ENCODE measurements at places on chromosomes 4 and X. TPM values are rescaled to one million over a fixed set of nuclear protein-coding genes. Genes with fewer than 3 reads are reported as not detected.

DNA sequence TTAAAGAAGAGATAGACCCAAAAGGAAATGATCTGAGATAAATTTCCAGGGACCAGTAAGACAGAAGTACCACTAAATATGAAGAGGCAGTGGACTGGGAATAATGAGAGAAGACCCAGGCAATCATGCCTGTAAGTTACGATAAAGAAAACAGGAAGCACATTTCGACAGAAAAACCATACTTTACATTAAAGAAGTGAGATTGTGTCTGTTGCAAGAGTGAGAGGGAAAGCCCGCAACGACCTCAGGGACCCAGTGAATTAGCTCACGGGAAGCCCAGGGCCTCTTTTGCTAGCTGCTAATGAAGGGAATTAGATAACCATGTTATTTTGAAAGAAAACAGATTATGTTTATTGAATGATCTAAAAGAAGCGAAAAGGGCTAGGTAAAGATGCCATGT is 28.9 kb upstream of the ACSL1 start:
- DNase-seq: no peak

The FAM156B gene
- 21.2 TPM for total RNA-seq

GRCh38 chr4:174592256-174592984 is 70.1 kb upstream of the HPGD start:
- no peak for DNase-seq

GRCh38 chr4:102736636-102737549 is 23.9 kb downstream of the MANBA start:
- no peak for DNase-seq

The HSFX2 gene
- not detected for total RNA-seq

The PAGE4 gene
- not detected for total RNA-seq

The CENPVL1 gene
- not detected for total RNA-seq

- DNase-seq: peak; percentile 16
Observed at GRCh38 chrX:63561425-63561824, 210.3 kb upstream of the SPIN4 start.

GRCh38 chr4:163385466-163385865 is 41.8 kb downstream of the NPY5R start:
- DNase-seq: no peak

DNA sequence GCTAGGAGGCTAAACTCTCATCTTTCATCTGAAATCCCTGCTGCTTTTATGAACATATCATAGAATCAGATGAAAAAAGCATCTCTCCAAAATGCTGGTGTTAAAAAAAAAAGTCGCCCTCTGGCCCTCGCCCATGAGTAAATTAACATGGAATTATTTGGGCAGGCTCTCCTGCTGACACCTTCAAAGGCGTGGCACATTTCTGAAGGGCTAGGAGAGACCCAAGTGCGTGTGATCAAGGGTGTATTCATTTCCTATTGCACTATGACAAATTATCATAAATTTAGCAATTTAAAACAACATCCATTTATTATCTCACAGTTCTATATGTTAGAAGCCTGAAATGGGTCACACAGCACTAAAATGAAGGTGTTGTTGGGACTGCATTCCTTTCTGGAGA is 5.1 kb downstream of the ANXA3 start:
- no peak for DNase-seq

- no peak for DNase-seq
Observed at GRCh38 chrX:10450959-10451355, 169.4 kb downstream of the MID1 start.

- no peak for DNase-seq
Observed at GRCh38 chrX:126509923-126510322, 42.7 kb downstream of the DCAF12L1 start.

The DCAF4L1 gene
- total RNA-seq: 0.11 TPM

DNA sequence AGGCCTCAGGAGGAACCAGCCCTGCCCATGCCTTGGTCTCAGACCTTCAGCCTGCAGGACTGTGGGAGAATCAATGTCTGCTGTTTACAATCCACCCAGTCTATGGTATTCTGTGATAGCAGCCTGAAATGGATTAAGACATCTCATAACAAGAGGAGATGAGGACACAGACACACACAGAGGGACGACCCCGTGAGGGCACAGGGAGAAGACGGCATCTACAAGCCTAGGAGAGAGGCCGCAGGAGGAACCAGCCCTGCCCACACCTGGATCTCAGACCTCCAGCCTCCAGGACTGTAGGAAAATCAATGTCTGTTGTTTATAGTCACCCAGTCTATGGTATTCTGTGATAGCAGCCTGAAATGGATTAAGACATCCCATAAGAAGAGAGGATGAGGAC is 3.3 kb downstream of the SLC25A6 start:
- no peak for DNase-seq

DNA sequence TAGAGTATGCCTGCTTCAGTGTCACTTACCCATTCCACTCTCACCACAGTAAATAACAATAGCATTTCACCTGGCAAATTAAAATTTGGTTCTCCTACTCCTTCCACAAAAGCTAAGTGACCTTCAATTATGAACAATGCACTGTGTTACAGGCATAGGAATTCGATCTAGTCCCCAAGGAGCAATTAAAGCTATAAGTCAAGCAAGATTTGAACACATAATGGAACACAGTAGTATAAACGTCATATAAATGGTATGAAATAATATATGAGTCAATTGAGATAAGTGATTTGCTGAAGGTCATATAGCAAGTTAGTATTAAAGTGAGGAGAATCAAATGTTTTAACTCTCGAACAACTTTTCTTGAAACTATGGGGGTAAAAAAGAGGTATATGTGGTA is 65.8 kb downstream of the ARAP2 start:
- no peak for DNase-seq

DNA sequence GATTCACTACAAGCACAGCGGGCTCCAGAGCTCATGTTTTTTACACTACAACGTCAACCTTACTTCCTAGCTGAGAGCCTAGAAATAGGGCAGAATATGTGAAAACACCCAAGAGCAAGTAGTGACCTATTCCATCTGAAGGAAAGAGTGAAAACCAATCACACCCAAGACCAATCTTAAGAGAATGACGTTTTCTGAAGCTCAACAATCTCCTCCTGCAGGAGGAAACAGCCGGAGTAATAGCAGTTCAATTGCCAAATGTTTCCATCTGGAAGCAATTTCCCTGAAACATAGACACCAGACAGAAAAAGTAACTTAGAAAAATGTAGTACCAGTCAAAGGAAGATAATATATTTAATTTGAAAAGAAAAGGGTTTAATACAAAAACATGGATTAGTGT is 142.4 kb downstream of the ANXA5 start:
- DNase-seq: no peak

The RAB40A gene
- 1.1 TPM for total RNA-seq

GRCh38 chrX:66043584-66043983 is 3.7 kb upstream of the VSIG4 start:
- no peak for DNase-seq

DNA sequence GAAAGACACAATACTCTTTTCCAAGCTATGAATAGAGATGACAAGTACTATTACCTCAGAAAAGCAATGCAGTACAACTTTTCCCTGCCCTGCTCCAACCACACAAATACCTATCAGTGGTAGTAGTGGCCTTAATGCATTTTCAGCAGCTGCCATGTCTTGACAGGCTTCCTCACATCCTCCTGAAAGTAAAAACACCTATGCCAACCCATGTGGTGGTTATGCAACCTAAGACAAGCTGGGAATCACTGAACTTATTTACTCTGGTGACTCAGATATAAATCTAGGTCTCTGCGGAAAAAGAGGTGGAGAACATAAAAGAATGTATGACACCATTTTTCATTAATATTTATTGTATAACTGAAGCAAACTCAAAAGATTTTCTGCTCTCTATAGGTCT is 14.5 kb downstream of the WDFY3 start:
- no peak for DNase-seq

The RPA4 gene
- total RNA-seq: 9.8 TPM

- peak; percentile 19 for DNase-seq
Observed at GRCh38 chr4:175813821-175814220, 1.8 kb upstream of the GPM6A start.

The PDS5A gene
- 121 TPM for total RNA-seq

DNA sequence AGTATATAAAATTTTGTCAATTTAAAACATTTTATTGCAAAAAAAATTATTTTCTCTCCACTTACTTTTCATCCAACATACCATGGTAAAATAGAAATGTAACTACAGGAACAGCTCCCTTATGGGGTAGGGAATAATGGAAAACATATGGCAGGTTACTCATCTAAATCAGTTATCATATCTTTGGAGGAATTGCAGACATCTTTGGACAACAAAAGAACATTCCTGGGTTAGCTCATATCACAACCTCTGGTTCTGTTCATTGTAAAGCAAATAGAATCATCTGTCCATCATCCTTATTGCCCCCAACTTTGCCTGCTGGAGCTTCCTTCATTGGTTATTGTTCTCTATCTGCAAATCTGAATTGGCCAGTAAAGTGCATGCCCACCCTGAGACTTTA is 387.5 kb upstream of the GRID2 start:
- DNase-seq: no peak

The CT45A3 gene
- total RNA-seq: not detected

The RASGEF1B gene
- 62.0 TPM for total RNA-seq

DNA sequence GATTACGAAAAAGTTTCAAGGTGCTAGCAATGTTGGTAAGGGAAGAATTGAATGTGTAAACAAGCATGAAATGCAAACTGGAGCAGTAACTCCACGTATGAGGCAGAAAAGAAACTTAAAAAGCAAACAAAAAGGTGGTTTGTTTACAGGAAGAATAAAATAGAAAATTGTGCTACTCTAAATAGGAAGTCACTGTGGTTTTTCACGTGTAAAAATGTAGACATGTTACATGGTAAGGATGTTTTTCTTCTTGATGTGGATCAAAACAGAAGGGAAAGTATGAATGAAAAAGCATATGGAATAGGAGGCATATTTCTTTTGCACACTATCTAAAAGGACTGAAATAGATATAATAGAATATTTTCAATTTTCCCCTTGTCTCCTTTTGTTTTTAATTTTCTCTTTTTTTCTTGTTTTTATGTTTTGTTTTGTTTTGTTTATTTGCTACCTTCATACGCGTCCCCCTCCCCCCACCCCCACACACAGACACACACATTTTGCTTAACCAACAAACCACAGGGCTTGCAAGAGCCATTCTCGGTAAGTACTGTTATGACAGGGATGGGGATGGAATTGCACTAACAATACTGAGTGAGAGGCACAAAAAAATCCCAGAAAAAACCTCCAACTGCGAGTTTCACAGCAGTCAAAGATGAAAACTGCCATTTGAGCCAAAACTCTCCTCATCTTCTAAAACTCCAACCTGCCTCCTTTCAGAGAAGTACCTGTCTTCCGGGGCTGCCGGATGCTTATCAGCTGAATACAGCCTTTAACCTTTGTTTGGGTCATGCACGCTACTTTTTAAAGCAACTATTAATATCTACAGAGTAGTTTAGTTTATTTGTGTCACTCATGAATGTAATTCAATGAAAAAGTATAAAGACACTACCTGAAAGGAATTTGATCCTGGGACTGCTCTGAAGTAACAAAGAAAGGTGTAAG is 135.8 kb downstream of the IL15 start:
- no peak for DNase-seq

DNA sequence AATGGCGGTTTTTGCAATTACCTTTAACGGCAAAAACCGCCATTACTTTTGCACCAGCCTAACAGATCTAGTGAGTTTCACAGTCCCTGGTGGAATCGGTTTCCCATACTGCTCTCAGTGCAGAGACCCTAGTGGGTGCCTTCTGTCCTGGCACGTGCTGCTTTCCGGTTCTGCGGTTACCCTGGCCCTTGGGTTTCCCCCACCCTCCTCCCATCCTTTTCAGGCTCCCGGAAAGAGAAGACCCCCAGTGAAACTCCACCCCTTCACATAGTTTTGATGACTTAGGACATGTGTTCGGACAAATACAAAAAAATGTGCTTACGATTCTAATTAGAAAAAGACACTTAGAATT is 36.9 kb downstream of the NLGN3 start:
- no peak for DNase-seq

The MTNR1A gene
- not detected for total RNA-seq

DNA sequence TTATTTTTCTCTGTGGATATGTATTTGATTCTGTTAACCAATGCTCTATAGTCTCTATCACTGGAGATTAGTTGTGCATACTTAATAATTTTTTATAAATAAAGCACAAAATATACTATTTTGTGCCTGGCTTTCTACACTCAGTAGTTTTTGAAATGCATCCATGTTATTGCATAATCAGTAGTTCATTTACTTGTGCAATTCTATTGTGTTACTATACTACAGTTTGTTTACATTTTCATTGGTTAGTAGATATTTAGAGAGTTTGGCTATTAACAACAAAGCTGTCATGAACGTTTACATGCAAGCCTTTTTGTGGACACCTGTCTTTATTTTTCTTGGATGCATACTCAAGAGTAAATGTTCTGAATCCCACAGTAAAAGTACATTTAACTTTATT is 265.0 kb upstream of the FAT4 start:
- DNase-seq: peak; percentile 83

The HGFAC gene
- 0.46 TPM for total RNA-seq

DNA sequence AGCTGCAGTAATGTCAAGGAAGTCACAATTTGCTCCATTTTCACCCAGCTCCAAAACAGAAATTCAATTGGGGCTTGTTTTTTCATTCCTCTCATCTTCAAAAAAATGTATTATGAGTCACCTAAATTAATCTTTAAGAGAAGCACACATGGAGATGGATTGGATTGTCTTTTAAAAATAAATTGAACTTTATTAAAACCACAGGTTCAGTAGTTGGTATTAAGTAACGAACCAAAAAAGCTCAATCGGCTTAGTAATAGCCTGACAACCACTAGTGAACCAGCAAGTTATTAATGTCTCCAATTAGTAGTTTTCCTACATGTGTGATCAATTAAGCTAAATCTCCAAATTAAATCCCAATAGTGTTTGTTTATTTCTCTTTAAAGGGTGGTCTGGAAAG is 283.5 kb upstream of the GIMD1 start:
- DNase-seq: no peak

Data from lung (tissue), 17 donors.